ENCODE measurements at places on chromosomes 12 and 14.

DNA sequence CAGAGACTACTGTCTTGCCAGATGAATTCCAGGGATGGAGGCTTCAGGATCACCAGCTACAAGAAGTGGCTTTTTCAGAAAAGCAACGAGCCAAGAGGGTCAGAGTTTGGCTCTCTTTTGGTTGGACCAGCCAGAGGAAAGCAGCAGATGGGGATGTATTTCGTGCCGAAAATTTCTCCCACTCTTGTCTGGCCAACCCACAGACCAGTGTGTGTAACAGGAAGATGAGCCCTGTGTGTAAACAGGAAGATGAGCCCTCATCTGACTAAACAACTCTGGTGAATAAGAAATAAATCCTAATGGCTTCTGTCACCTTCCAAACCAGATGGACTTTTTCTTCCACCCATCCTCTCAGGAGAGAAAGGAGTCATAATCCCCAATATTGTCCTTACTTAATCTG, 13.1 kb downstream of the GPR68 start:
- DNase-seq, result peak; percentile 80

GRCh38 chr14:103404032-103404918, 19.1 kb downstream of the MARK3 start:
- peak; percentile 29 for DNase-seq

GRCh38 chr12:91139286-91139685, 28.0 kb upstream of the LUM start:
- DNase-seq, result no peak

DNA sequence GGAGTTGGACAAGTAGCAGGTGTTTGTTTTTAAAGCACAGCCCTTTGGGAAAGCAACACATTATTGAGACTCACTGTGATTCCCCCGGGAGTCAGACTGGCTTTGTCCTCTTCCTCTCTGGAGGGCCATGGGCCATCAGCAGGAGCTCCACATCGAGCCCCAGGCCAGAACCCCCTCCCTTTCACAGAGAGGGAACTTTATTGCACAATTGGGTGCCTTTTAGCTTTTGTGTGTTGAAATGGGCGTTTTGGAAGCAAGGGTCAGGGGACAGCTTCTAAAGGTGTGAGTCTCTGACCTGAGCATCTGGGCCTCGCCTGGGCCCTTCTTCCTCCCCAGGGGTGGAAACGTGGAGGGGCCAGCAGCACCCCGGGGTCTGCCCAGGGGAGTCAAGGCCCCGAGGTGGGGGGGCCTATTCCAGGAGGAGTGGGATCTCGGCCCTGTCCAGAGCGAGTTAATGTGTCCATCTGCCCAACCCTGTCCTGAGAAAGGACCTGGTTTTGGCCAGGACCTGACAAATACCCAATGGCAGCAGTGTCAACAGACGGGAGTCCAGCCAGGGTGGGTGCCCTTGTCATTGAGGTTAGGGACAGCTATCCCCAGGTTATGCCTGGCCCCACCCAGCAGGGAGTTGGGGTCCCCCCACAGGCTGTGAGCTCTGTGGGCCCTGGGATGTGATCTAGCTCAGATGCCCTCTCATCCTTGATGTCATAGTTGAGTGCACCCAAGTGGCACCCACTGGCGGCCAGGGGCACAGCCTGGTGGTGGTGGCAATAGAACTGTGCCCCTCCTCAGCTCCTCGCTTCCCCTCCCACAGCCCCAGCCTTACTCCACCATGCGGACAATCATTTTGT, 37.1 kb downstream of the SLC8B1 start:
- DNase-seq, result no peak

- DNase-seq, result no peak
Measured at GRCh38 chr12:57835366-57836288, 10.9 kb downstream of the CTDSP2 start.

DNA sequence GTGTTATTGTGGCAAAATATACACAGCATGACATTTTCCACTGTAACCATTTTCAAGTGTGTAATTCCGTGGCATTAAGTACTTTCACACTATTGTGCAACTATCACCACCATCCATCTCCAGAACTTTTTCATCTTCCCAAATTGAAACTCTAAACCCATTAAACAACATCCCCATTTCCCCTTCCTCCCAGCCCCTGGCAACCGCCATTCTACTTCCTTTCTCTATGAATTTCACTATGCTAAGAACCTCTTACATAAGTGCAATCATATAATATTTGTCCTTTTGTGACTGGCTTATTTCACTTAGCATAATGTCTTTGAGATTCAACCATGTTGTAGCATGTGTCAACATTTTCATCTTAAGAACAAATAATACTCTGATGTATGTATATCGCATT, 67.8 kb upstream of the PYGL start:
- peak; percentile 48 for DNase-seq

- DNase-seq, result no peak
Measured at GRCh38 chr12:9041321-9041720, 52.0 kb downstream of the KLRG1 start.

DNA sequence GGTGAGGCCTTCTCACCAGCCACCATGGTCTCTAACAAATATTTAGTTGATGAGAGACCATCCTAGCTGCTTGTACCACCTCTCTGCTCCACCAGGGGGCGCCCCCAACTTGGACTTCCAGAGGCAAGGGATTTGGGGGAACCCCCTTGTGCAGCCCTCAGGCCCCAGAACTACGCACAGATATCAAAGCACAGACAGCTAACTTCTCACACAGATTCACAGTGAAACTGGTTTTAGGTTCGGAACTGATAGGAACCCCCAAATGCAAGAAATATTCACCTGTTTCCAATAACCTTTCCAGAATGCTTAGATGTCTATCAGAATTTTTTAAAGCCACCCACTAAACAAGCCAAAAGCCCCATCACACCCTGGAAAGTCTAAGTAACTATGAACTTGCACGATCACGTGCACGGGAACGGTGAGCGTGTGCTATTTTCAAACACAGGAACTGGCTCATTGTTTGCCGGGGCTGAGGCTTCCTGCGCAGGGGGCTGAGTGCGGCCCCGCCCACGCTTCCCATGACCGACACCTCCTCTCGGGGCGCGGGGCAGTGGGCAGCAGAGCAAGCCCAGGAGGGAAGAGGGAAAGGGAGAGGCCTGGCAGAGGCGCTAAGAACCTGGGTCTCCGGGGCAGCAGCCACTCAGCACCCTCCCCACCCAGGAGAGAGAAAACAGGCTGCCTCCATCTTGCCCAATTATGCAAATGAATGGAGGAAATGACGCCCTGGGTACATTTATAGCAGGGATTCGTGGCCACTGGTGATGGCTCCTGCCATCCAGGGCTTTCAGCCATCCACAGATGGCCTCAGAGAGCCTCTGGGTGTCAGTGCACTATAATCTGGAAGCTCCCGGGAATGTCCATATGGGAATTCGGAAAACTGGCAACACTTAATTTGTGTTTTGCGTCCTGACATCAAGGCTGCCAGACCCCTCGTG, 79.4 kb upstream of the GPR68 start:
- peak; percentile 80 for DNase-seq

GRCh38 chr12:124780336-124780735, 83.3 kb downstream of the SCARB1 start:
- DNase-seq, result no peak

GRCh38 chr14:81464253-81465002, 64.3 kb upstream of the STON2 start:
- DNase-seq, result peak; percentile 45

DNA sequence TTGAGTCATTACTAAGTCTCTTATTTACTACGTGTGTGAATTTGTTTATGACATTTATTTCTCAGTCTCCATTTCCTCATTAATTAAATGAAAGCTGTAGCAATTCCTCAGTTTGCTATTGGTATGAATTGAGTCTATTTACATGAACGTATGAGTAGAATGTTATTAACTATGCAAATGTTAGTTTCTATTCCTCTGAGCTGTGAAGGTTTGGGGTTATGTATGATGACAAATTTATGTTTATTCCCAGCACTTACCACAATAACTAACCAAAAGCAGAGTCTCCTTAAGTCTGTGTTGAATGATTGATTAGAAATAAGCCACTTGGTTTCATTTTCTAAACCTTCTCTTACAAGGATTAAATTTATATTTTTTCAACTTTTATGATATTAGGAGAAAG, 1340.9 kb downstream of the FSCB start:
- DNase-seq, result no peak

- DNase-seq, result peak; percentile 48
Measured at GRCh38 chr12:8675591-8676036, 13.0 kb upstream of the MFAP5 start.

- no peak for DNase-seq
Measured at GRCh38 chr12:125186471-125187147, 121.4 kb downstream of the AACS start.

GRCh38 chr12:68602720-68603119, 8.0 kb upstream of the RAP1B start:
- peak; percentile 58 for DNase-seq

DNA sequence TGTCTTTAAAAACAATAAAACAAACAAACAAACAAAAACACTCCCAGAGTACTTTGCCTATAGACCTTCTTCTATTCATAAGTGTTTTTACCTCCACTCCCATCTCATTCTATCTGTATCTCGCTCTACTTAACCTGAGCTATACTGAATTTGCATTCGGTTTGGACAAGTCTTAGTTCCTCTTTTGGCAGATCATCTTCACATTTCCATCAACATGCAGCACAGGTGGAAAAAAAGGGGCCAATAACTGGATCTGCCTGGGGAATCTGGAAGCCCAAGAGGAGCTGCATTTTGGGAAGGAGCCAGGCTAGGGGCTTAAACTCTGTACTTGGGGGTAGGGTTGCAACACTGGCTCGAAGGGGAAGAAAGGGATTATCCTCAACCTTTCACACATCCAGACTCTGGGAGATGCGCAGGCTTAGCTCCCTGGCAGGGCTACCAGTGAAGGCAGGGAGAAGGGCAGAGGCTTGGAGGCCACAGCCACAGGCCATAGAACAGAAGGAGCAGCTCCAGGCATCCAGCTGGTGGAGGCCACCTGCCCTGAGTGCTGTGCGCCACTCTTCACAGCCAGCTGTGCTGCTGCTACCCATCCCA, 4.1 kb downstream of the NINJ2 start:
- no peak for DNase-seq

DNA sequence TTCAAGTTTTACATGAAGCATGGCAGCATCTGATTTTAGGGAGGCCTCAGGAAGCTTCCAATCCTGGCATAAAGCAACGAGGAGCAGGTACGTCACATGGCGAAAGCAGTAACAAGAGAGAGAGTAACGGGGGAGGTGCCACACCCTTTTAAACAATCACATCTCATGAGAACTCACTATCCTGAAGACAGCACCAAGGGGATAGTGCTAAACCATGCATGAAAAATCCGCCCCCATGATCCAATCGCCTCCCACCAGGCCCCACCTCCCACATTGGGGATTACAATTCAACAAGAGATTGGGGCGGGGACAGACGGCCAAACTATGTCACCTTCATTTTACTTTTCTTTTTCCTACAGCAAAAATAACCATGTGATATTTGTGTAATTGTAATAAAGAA, 7.2 kb upstream of the MAP3K9 start:
- DNase-seq, result no peak

DNA sequence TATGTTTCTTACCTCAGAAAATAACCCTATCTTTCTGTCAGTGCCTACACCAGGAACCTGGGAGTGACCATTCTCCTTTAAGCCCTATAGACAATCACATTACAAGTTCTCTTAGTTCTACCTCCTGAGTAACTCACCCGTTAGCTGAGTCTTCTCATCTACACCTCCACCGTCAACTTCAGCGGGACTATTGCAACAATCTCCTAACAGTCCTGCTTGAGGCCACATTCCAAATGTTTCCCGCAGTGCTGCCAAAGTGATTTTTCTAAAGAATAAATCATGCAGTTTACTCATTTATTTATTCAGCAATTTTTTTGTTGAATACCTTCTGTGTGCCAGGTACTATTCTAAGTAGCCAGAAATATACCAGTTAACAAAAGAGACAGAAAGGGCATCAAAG, 285.0 kb upstream of the GRIP1 start:
- DNase-seq, result no peak

GRCh38 chr12:102643879-102644575, 163.7 kb upstream of the IGF1 start:
- DNase-seq, result no peak

GRCh38 chr12:52832451-52832850, 1.7 kb downstream of the KRT79 start:
- no peak for DNase-seq

- no peak for DNase-seq
Measured at GRCh38 chr12:113325916-113326315, 9.0 kb downstream of the SLC8B1 start.

DNA sequence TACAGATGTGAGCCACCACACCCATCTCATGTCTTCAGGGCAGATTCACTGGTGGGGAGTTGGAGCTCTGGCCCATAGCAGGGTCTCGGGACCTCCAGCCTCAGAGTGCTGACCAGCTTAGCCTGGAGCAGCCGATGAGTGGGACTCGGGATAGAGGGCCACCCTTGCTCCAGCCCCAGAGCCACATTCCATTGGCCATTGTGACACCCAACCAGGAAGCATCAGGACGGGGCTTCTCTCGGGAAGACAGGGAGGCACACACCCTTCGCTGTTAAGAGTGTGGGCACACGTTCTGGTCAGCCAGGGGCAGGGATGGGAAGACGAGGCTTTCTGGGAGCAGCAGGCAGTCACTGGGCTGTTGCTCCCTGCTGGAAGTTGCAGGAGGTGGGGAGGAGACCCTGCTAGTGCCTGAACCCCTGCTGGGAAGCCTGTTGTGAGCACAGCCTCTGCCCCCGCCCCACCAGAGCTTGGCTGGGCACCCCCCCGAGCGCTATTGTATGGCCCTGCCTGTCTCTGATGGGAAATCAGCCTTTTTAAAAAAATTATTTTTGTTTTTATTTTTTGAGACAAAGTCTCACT, 1.6 kb downstream of the ADGRD1 start:
- DNase-seq, result no peak

DNA sequence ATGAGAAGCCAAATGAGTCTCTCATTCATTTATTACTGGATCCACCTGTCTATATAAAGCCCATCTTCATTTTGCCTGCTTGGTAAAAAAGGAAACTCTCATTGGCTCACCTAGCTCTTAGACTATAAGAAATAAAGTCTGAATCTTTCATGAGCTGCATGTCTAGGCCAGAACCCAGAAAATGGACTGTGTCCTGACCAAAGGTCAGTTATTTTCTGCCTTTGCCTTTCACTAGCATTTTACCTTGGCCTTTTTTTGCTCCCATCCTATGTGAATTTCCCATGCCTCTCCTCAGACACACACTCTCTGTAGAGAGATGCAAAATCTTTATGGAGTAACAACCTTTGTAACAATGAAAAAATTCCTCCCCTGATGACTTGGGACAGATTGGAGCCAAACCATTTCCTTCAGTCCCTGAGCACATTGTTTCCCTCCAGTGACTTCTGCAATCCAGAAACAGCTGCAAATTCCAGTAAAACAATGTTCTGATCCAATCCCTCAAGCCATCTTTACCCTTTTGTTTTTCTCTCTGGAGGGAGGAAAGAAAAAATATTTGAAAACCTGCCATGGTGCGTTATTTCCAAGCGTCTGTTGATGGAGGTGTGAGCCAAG, 33.6 kb upstream of the MAP3K9 start:
- no peak for DNase-seq

- no peak for DNase-seq
Measured at GRCh38 chr14:99808515-99808914, 15.3 kb downstream of the EML1 start.

GRCh38 chr14:70188659-70189455, at the start of gene SLC8A3:
SLC8A3 (minus strand) TSS chr14:70188951; CDS start chr14:70168422, 20,529 bp downstream.
- DNase-seq, result peak; percentile 49

- no peak for DNase-seq
Measured at GRCh38 chr12:1993871-1994371, 10.3 kb downstream of the DCP1B start.
